ENCODE measurements at places on chromosomes 3 and 15.

DNA sequence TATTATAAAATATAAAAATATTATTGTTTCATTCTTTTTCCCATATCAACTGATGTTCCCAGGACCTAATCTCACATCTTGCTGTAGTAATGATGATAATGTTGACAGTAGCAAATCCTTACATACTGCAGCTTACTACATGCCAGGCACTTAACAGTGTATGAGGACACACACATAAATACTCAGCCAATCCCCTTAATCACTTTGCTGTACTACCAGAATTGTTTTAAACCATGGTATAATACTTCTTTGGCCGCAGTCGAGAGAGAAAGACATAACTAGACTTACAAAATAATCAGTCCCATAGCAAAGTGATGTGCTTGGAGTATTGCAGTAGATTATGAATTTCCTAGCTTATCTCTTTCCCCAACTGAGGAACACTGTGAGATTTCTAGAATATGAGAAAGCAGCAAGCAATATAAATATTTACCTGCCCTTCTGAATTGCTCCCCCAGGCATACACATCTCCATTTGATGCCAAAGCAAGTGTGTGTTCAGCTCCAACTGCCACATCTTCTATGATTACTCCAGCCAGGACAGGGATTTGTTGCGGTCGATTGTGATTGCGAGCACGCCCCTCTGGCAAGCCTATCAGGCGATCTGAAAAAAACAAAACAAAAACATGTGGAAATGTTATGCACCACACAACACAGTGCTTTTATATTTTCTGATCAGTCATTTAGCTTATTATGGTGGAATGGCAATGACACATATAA is 33.0 kb downstream of the FBXL22 start:
- DNase-seq, result no peak

- no peak for DNase-seq
These were observed 477.8 kb downstream of the FGF12 start for GRCh38 chr3:192249516-192249915.

DNA sequence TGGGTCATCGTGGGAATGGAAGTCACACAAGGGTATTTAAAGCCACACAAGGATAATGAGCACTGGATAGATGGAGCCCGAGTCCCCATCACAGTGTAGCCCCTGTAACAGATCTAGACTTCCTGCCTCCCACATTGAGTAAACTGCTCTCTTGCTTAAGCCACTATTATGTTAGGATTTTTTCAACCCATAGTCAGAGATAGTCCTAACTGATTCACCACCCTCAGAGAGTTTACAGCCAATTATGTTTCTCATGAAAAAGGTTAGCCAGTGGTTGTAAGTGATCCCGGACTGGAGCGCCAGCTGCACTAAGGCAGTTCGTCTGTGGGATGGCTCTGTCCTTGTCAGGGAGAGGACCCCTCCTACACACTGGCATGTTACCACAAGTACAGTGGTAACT is 77.0 kb downstream of the KLF13 start:
- DNase-seq, result peak; percentile 74

- peak; percentile 87 for DNase-seq
These were observed 59.9 kb downstream of the ZNF621 start for GRCh38 chr3:40584625-40585189.

DNA sequence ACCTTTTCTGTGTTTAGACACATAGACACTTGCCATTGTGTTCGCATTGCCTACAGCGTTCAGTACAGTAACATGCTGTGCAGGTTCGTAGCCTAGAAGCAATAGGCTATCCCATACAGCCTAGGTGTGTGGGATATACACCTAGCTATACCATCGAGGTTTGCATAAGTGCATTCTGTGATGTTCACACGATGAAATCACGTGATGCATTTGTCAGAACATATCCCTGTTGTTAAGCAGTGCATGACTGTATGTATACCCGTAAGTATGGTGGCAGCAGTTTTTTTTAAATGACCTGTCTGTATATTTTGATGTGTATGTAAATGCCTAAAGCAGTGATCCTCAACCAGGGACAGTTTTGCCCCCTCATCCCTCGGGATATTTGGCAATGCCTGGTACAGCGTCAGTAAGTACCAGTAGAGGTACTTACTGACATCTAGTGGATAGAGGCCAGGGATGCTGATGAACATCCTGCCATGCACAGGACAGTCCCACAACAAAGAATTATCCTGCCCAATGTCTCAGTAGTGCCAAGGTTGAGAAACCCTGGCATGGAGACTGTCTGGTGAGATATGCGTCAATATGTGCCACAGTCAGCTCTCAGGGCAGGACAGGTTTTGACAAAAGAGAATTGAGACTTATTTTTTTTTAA is 129.1 kb downstream of the HCN4 start:
- DNase-seq, result peak; percentile 13

Measured in cardiac fibroblast (primary cell).